ENCODE measurements at places on chromosomes 12 and 14.

GRCh38 chr12:51048661-51049251 is 629 bp downstream of the LETMD1 start:
- no peak for DNase-seq

DNA sequence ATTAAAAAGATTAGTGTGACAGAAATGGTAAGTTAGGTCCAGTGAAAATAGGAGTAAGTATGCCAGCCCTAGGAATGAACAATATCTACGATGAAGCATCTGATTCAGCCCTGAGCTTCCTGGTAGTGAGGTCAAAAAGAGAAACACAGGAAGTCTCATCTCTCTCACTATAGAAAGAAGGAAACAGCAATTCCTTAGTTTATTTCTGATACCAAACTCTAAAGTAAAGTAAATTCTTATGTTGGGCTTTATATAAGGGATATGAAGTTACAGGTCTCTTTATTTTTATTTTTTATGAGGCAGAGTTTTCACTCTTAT is 76.7 kb upstream of the RFLNA start:
- no peak for DNase-seq

- DNase-seq, result no peak
These were observed 5.0 kb downstream of the HDAC7 start for GRCh38 chr12:47814539-47815170.

- DNase-seq, result no peak
These were observed 50.6 kb upstream of the NUAK1 start for GRCh38 chr12:106189341-106189740.

GRCh38 chr12:90909069-90909770 is 45.8 kb downstream of the CCER1 start:
- no peak for DNase-seq

DNA sequence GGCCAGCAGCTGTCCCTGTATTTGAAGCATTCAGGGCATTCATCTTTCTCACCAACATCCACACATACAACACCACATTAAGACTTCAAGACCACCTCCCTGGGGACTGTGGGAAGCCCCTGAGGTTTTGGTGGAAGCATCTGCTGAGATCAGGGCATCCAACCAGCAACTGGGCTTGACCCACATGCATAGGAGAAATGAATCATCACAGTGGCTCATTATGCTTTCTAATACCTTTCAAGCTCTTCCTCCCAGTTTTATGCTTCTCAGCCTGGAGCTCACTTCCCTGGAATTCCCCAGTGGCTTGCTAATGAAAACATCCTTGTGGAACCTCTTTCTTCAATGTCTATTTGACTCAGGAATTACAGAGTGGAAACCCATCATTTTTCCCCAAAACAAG is 21.4 kb upstream of the CMKLR1 start:
- DNase-seq, result no peak

DNA sequence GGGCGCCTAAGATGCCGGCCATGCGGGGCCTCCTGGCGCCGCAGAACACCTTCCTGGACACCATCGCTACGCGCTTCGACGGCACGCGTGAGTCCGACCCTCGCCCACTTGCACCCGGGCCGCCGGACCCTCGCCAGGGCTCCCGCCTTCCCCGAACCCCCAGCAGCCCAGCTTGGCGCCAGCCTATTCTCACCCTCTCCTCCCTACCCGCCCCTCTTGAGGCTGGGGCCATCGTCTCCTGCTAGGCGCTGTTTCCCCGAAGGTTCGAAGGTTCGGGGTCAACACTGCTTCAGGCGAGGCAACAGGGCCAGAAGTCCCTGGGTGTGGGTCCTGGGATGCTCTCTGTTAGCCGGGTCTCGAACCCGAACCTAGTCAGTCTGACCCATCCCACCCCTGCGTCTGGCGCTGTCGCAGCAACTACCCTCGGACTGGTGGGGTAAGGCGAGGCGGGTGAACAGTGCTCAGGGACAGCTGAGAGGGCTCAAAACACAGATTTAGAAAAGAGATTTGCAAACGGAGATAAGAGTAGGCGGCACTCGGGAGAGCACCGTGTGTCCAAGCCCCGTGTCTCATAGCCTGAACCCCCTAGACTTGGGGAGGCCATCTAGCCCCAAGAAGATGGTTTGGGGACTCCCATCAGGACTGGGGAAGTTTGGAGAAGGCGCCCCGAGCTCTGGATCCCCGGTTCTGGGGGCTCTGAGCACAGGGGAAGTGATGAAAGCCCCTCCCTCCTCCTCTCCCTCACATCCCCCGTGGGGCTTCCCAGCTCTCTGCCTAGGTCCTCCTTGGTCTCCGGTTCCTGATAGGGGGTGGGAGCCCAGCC is 787 bp downstream of the KCNH3 start:
- no peak for DNase-seq

DNA sequence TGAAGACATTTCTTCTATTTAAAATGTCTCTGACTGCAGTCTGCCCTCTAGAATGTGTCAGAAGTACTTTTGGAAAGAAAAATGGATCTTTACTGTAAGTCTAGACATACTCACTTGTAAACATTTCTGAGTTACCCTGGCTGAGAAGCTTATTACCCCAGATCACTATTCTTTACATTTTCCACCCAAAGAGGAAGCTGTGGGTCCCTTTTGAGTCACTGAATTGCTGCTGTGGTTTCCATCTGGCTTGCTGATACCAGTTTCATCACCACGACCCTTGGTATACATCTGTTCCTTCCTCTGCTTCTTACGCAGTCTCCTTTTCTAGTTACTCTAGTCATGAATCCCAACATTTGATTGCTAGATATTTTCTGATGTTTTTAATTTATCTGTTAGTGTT is 20.2 kb upstream of the CLEC4D start:
- peak; percentile 42 for DNase-seq

GRCh38 chr12:46318037-46318436 is 49.2 kb upstream of the SLC38A1 start:
- no peak for DNase-seq

DNA sequence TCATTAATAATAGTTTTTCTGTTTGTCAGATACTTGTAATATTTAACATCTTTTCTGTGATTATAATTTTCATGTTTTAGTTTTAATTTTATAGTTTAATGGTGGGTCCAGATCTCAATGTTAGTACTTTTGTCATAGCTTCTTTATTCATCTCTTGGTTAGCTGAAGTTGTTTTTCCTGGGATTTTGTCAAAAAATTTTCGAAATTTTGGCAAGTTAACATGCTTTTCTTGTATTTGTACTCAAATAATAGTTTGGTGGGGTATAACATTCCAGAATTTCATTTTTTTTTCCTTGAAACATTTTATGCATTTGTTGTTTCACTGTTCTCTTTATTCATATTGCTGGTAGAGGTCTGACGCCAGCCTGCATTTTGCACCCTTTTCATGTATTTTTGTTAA is 45.5 kb downstream of the KTN1 start:
- DNase-seq, result no peak

- DNase-seq, result no peak
These were observed 80.8 kb downstream of the EMP1 start for GRCh38 chr12:13277293-13277692.
